ENCODE measurements at places on chromosomes 1 and 21.

DNA sequence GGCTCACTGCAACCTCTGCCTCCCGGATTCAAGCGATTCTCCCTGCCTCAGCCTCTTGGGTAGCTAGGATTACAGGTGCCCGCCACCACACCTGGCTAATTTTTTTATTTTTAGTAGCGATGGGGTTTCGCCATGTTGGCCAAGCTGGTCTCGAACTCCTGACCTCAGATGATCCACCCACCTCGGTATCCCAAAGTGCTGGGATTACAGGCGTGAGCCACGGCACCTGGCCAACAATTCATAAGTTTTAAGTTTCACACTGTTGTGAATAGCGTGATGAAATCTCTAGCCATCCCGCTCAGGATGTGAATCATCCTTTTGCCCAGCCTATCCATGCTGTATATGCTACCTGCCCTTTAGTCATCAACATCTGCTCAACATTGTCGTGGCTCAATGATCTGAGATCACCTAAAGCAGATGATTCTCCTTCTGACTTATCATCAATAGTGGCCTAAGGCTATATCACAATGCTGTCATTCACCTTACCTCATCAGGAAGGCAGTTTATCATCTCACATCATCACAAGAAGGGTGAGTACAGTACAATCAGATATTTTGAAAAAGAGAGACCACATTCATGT is 2.6 kb downstream of the PFDN2 start:
- DNase-seq, result no peak

DNA sequence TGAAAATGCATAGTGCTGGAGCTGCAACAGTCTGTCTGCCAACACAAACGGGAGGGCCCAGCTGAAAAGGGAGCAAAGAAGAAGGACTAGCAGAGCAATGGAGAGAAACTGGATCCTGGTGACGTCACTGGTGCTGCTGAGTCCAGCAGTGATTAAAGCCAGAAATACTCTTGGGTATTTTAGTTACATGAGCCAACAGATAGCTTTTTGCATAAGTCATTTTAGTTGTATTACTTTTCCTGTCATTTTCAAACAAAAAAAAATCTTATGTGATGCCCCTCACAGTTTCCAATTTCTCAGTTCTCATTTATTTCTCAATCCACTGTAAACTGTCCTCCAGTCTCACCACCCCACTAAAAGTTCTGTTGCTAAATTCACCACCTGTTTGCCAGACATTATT is 38.7 kb upstream of the NEK7 start:
- no peak for DNase-seq

GRCh38 chr1:222897527-222898190 is 82.8 kb downstream of the DISP1 start:
- no peak for DNase-seq

DNA sequence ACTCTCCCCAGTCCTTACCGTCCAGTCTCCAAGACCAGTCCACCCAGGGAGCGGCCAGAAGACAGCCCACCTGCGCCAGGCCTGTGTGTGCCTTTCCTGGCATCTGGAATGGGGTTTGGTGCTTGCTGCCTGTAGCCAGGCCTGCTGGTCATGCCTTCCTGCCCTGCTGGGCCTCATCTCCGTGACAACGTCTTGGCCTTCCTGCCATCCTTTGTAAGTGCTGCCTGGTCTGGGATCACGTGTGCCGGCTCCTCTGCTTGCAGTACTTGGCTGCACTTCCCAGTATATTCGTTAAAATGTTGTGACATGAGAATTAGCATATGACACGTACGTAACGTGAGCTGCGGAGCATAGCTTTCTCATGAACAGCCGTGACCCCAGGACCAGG is 145.3 kb upstream of the COL6A1 start:
- DNase-seq, result no peak

- no peak for DNase-seq
These were observed 50.3 kb upstream of the LRRC8C start for GRCh38 chr1:89582571-89582970.

- DNase-seq, result no peak
These were observed 23.0 kb downstream of the S100A10 start for GRCh38 chr1:151970626-151971025.

GRCh38 chr1:116496380-116496779 is 74.4 kb downstream of the CD58 start:
- DNase-seq, result no peak

Measured in NCI-H2029 (cell line).